ENCODE measurements at places on chromosomes 7 and 10.

GRCh38 chr7:22989643-22990587, 24.0 kb downstream of the HYCC1 start:
- DNase-seq = no peak

DNA sequence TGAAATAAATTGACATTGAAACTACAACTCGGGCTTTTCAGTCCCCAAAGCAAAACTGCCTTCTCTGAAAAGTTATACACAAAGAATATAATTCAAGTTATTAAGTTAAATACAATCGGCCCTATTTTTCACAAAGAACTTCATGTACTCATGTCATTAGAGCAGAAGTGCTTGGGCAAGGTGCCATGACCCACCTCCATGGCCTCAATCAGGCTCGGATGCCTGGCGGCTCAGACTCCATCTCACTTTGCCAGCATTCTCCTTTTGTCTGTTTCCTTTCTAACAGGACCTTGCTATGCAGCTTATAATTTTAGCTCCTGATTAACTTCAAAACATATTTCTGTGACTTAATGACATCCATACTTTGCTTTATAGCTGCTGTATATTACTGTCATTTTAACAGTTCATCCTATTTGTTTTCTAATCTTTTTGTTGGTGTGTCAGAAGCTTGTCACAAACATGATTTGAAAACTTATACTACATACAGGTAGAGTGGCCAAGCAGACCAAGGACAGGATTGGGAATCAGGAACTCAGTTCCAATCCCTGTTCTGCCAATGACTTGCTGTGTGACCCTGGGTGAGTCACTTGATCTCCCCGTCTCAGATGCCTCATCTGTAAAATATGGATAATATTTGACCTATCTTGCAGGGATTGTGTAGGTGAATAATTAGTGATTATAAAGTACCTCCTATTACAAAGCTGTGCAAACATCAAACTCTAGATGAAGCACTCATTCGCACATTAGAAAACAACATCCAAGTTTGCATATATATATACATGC, 60.8 kb upstream of the ITGA8 start:
- DNase-seq = no peak

DNA sequence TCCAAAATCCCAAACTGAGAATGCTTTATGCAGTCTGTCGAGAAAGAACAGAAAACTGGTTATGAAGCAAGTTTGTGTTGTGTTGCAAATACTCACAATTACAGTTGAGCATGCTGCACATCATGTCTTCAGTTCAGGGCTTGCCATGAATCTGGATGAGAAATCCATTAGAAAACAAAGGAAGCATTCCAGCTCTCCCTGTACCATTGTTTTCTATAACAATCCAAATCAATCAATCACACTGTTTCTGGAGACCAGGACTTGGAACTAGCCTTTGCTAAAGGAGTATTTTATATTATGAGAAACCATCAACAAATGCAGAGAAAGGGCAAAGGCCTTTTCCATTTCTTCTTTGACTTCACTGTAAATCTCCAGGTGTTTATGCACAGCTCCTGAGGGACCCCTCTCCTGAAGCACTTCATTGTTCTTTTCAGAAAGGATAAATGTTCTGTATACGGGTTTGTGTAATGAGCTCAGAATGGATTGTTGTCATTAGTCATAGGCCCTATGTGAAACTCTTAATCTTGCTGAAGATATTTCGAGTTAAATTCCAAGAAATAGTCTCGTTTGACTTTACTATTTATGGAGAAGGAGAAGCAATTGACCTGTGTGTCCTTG, 364.7 kb upstream of the POM121L12 start:
- no peak for DNase-seq

DNA sequence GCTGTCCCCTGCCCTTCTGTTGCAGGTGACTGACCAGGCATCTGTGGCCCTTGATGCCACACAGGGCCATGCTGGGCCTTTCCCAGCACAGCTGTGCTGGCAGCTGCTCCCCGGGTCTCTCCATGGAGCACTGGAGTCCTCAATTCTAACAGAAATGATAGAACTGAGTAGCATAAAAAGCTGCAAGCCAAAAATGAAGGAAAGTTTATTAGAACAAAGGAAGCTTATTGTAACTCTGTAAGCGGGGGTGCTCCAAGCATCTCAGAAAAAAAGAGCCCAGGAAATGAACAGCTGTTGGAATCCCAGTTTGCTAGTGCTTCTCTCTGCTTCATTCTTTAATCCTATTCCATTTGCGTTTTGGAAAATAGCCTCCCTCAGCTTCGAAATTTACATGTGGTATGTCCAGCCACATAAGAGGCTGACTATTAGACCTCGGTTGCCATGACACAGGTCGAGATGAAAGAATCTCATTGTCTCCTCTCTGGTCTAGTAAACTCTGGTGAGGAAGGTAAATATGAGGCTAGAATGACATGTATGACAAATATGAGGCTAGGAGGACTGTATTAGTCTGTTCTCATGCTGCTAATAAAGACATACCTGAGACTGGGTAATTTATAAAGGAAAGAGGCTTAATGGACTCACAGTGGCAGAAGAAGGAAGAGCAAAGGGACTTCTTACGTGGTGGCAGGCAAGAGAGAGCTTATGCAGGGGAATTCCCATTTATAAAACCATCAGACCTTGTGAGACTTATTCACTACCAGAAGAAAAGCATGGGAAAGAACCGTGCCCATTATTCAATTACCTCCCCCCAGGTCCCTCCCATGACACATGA, 23.7 kb downstream of the EPDR1 start:
- no peak for DNase-seq

GRCh38 chr10:24214762-24215161, 5.8 kb downstream of the KIAA1217 start:
- no peak for DNase-seq

DNA sequence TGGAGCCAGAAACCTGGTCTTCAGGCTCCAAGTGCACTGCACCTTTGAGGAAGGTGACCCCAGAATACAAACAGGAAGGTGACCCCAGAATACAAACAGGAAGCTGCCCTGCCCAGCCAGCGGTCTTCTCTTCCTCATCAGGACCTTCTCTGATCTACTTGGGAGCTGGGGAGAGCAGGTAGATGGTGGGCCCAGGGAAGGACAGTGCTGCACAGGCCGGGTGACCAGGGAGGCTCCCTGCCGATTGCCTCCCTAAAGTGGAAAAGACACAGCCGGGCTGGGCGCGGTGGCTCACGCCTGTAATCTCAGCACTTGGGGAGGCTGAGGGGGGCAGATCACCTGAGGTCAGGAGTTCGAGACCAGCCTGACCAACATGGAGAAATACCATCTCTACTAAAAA, 151.8 kb upstream of the CHST15 start:
- no peak for DNase-seq

- DNase-seq = no peak
Measured at GRCh38 chr10:113549856-113550255, 3.0 kb upstream of the HABP2 start.

DNA sequence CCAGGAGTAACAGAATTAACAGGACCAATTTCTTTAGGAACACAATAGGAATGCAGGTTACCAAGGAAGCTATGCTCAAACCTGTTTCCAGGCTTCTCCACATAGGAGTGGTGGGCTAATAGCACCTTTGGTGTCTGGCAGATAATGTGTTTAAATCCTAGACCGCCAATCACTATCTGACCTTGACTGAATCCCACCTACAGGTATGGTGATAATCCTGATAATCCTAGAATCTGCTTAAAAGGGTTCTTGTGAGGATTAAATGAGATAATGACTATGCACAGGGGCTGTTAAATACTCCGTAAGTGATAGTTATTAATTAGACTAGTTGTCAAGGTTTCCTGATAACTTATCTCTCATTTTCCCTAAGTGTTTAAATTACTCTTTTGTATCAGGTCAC, 81.2 kb downstream of the EPC1 start:
- no peak for DNase-seq

- no peak for DNase-seq
Measured at GRCh38 chr10:78171633-78172400, 138.2 kb downstream of the RPS24 start.

DNA sequence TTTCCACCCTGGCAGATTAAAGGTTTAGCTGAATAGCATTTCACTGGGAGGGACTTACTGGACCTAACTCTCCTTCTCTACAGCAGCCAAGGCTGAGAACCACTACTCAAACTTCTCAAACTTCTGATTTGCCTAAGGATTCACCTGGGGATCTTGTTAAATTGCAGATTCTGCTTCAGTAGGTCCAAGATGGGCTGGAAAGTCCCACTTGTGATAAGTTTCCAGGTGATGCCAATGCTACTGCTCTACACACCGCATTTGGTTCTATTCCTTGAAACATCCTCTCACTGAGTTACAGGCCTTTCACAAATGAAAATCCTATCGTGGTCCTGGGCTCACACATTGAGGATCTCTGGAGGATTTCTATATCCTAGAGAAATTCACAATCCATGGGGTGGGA, 147.9 kb downstream of the CHCHD3 start:
- no peak for DNase-seq

DNA sequence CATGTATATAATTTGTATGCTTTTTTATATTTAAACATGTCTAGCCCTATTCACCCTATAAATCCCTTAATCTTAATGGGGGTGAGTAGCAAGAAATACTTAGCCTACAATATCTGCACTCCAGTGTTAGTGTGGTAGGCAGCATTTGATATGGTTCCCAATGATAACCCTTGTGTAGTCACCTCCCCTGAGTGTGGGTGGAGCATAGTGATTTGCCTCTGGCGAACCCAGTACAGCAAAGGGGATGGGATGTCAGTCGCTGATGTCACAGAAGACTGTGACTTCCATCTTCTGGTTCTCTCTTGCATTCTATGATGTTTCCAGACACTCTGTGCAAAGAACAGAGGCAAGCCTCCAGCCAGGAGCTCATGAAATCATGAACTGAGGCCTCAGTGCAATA, 211.2 kb downstream of the CRPPA start:
- no peak for DNase-seq

GRCh38 chr10:73902351-73902750, 8.6 kb upstream of the PLAU start:
- no peak for DNase-seq

DNA sequence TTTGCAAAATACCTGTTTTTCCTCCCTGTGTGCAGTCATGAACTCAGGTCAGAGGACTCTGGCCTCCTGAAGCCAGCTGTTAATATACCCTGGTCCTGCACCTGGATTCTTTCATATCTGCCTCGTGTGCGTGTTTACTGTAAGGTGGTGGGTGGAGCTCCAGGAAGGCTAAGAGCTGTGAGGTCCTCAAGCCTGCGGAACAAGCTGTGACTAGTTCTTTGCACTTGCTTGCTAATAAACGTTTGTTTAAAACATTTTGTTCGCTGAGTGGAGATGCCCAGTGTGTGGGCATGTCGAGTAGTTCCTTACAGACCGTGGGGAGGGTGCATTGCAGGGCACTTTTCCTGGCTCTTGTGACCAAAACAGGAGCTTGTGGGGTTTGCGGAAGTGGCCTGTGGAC, 139.0 kb downstream of the DOCK1 start:
- no peak for DNase-seq

- no peak for DNase-seq
Measured at GRCh38 chr10:64506963-64507362, 985.8 kb downstream of the REEP3 start.

GRCh38 chr10:85979598-85979997, 387.0 kb downstream of the GRID1 start:
- DNase-seq = no peak

- DNase-seq = no peak
Measured at GRCh38 chr10:48464871-48465736, 139.8 kb downstream of the ARHGAP22 start.

DNA sequence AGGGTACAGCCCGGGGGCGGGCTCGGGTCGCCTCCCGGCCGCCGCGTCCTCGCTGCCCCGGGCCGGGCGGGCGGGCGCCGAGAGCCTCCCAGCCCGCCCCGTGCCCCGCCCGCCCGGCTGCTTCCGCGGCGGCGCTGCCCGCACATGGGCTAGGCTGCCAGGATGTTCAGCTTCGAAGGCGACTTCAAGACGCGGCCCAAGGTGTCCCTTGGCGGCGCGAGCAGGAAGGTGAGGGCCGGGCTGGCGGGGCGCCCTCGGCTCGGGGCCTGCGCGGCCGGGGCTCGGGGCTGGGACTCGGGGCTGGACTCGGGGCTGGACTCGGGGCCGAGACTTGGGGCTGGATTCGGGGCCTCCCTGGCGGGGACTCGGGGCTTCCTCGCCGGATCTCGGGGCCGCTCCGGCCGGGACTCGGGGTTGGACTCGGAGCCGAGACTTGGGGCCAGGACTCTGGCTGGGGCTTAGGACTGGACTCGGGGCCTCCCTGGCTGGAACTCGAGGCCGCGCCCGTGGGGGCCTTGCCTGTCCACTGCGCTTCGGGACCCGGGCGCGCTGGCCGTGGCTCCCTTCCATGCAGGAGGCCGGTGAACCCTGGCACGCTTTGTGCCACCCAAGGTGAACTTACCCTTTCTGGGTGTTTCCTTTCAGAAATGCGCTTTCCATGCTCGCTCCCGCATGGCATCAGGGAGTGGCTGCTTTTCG, 534 bp downstream of the UBE3C start:
- DNase-seq = no peak

All from activated CD4-positive, alpha-beta T cell treated with anti-CD3 and anti-CD28 coated beads, Interleukin-2, amount 50 U/mL, for 24 hours (primary cell).